CD4-positive, alpha-beta T cell treated with Interleukin-17A for 1 hour (primary cell): ENCODE measurements at places on chromosomes 2 and 18.
A peak's percentile ranks its signal among the peaks of the same experiment; 100 is the strongest.

DNA sequence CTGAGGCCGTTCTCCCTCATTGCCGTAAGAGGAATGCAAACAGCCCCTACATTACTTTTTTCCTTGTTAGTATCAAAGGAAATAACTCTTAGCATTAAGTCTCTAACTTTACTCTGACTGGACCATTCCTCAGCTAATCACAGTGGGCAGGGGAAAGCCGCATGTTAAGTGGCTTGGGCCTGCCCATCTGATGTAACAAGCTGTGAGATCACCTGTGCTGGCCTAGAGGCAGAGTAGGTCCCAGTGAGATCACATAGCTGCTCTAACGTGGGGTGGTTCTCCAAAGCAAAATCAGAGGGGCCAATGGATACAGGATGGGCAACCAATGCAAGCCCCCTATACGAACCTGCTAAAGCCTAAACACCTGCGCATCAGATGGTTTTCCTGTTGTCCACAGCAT is 5.9 kb upstream of the MOCOS start:
- no peak for DNase-seq

GRCh38 chr18:12543697-12544096 is 114.2 kb downstream of the SPIRE1 start:
- no peak for DNase-seq

GRCh38 chr2:118050386-118050785 is 36.5 kb upstream of the CCDC93 start:
- no peak for DNase-seq

DNA sequence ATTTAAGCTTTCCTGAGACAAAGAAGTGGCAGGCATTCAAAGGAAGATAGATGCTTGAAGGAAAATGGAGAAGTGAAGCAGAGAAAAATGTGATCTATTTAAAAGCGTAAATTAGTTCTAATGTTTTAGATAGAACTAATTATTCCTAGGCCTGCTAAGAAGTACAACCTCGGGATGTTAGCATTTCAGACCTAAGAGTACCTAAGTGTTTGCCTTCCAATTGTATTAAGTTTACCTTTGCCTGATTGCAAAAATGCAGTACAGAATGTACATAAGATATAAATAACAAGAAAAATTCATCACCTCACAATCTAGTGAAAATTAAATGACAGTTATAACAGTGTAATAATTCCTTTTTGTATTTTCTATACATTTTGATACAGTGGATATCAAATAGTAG is 71.1 kb upstream of the HNMT start:
- no peak for DNase-seq

- no peak for DNase-seq
These were observed 43.1 kb downstream of the FN1 start for GRCh38 chr2:215392687-215393270.

GRCh38 chr2:48946449-48947048 is 191.0 kb upstream of the LHCGR start:
- DNase-seq: peak; percentile 54

- no peak for DNase-seq
These were observed 420.6 kb downstream of the IRS1 start for GRCh38 chr2:226378753-226379705.

- DNase-seq: no peak
These were observed 94.1 kb downstream of the SH3BP4 start for GRCh38 chr2:235045973-235046343.

DNA sequence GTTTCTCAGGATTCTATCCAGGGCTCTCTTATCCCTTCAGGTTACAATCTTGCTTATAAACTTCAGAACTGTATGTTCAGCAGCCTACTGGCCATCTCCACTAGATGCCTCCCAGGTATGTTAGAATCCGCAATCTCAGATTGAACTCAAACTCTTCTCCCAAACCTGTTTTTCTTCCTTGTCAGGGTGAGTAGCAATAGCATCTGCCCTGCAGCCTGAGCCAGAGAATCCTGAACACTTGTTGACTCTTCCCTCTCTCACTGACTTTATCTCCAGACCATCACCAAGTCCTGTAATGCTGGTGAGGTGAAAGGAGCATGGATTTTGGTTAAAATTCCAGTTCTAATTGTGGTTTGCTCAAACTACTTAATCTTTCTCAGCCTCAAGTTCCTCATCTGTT is 82.6 kb upstream of the ALPP start:
- no peak for DNase-seq

- no peak for DNase-seq
These were observed 226.9 kb downstream of the PAX3 start for GRCh38 chr2:222071911-222072310.

DNA sequence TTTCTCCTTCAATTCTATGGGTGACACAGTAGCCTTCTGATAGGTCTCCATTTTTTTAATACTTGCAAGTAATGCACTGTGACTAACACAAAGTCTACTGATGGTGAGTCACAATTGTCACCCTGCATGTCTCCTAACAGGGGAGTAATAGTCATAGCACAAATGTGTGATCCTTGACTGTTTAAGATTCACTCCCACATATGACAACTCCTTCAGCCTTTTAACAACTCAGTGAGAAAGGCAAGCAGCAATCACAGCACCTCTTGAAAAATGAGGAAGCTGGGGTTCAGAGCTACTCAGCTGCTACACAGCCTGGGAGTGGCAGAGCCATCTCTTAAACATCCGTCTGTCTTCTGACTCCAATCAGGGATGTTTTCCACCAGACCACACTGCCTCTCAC is 63.8 kb downstream of the EHD3 start:
- DNase-seq: no peak

GRCh38 chr2:129133692-129134641 is 815.3 kb upstream of the HS6ST1 start:
- no peak for DNase-seq

DNA sequence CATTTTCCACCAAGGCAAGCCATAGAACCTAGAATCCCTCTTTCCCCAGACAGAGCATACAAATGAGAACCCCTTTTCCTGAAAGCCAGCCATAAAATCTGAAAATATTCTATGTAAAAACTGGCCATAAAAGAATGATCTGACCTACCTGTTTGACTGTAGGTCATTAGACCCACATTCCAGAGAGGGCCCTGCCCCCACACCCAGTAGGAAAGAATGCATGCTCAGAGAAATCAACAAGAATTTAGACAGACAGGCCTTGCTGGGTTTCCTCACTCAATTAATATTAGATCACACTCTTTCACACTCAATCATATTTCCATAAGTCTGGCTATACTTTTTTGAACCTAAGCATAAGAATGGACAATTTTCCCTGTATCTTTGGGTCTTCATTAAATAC is 929.5 kb downstream of the ERBB4 start:
- no peak for DNase-seq

GRCh38 chr2:241986836-241987641 is 117.5 kb downstream of the RTP5 start:
- no peak for DNase-seq

- DNase-seq: no peak
These were observed 64.0 kb downstream of the RTN4 start for GRCh38 chr2:54986264-54986663.

GRCh38 chr2:86195808-86196387 is 636 bp upstream of the IMMT start:
- no peak for DNase-seq

- no peak for DNase-seq
These were observed 4.7 kb downstream of the UGT1A1 start for GRCh38 chr2:233764761-233765160.
